ENCODE measurements at places on chromosomes 2 and 18. TPM values are rescaled to one million over a fixed set of nuclear protein-coding genes. Genes with fewer than 3 reads are reported as not detected.

MFSD2B gene
- not detected for polyA plus RNA-seq

DSC3 gene
- not detected for polyA plus RNA-seq

PCARE gene
- polyA plus RNA-seq, result not detected

TUBB8B gene
- polyA plus RNA-seq, result not detected

GALNT5 gene
- polyA plus RNA-seq, result not detected

CPSF3 gene
- polyA plus RNA-seq, result 28.6 TPM

PROKR1 gene
- not detected for polyA plus RNA-seq

CROCC2 gene
- polyA plus RNA-seq, result not detected

NAT8 gene
- polyA plus RNA-seq, result not detected

CTAGE1 gene
- not detected for polyA plus RNA-seq

ALLC gene
- not detected for polyA plus RNA-seq

MAP2 gene
- polyA plus RNA-seq, result 0.08 TPM

FBXO36 gene
- polyA plus RNA-seq, result 0.56 TPM

VWA3B gene
- not detected for polyA plus RNA-seq

MCFD2 gene
- 22.7 TPM for polyA plus RNA-seq

AGXT gene
- not detected for polyA plus RNA-seq

PELI1 gene
- 4.7 TPM for polyA plus RNA-seq

SIGLEC15 gene
- polyA plus RNA-seq, result 0.07 TPM

EIF5B gene
- polyA plus RNA-seq, result 18.1 TPM

NEB gene
- polyA plus RNA-seq, result 0.10 TPM

LBX2 gene
- polyA plus RNA-seq, result not detected

CXCR1 gene
- polyA plus RNA-seq, result 1.1 TPM

HOXD13 gene
- not detected for polyA plus RNA-seq

ARHGAP25 gene
- 200 TPM for polyA plus RNA-seq

BMP10 gene
- not detected for polyA plus RNA-seq

MTHFD2 gene
- polyA plus RNA-seq, result 11.0 TPM

SH2D6 gene
- polyA plus RNA-seq, result not detected

POMC gene
- 10.9 TPM for polyA plus RNA-seq

RAB6C gene
- polyA plus RNA-seq, result not detected

LDLRAD4 gene
- 8.1 TPM for polyA plus RNA-seq

CDC42EP3 gene
- polyA plus RNA-seq, result 141 TPM

MCM6 gene
- polyA plus RNA-seq, result 14.8 TPM

CD8B2 gene
- polyA plus RNA-seq, result 10.2 TPM

ARPC2 gene
- polyA plus RNA-seq, result 970 TPM

SDC1 gene
- not detected for polyA plus RNA-seq

DCDC2C gene
- polyA plus RNA-seq, result not detected

SKOR2 gene
- polyA plus RNA-seq, result not detected

ST8SIA5 gene
- polyA plus RNA-seq, result 0.23 TPM

IL1R2 gene
- polyA plus RNA-seq, result not detected

ATP6V1C2 gene
- 0.24 TPM for polyA plus RNA-seq

CD207 gene
- polyA plus RNA-seq, result not detected

NLRC4 gene
- not detected for polyA plus RNA-seq

TFCP2L1 gene
- polyA plus RNA-seq, result 0.45 TPM

POTEI gene
- polyA plus RNA-seq, result not detected

LRPPRC gene
- 41.0 TPM for polyA plus RNA-seq

SERPINB11 gene
- not detected for polyA plus RNA-seq

GAL3ST2 gene
- not detected for polyA plus RNA-seq

SCYGR4 gene
- polyA plus RNA-seq, result not detected

PSTPIP2 gene
- 11.0 TPM for polyA plus RNA-seq

ZSCAN30 gene
- 3.0 TPM for polyA plus RNA-seq

C2orf72 gene
- polyA plus RNA-seq, result not detected

B4GALT6 gene
- polyA plus RNA-seq, result 0.18 TPM

TXNDC2 gene
- not detected for polyA plus RNA-seq

XIRP2 gene
- not detected for polyA plus RNA-seq

DSEL gene
- polyA plus RNA-seq, result 1.1 TPM

INHBB gene
- polyA plus RNA-seq, result not detected

Data from CD8-positive, alpha-beta memory T cell (primary cell).